ENCODE measurements at places on chromosomes 5 and 9.

GRCh38 chr5:103452089-103452488, 110.5 kb downstream of the NUDT12 start:
- DNase-seq, result no peak

GRCh38 chr5:168989731-168990505, 311.0 kb downstream of the SLIT3 start:
- no peak for DNase-seq

DNA sequence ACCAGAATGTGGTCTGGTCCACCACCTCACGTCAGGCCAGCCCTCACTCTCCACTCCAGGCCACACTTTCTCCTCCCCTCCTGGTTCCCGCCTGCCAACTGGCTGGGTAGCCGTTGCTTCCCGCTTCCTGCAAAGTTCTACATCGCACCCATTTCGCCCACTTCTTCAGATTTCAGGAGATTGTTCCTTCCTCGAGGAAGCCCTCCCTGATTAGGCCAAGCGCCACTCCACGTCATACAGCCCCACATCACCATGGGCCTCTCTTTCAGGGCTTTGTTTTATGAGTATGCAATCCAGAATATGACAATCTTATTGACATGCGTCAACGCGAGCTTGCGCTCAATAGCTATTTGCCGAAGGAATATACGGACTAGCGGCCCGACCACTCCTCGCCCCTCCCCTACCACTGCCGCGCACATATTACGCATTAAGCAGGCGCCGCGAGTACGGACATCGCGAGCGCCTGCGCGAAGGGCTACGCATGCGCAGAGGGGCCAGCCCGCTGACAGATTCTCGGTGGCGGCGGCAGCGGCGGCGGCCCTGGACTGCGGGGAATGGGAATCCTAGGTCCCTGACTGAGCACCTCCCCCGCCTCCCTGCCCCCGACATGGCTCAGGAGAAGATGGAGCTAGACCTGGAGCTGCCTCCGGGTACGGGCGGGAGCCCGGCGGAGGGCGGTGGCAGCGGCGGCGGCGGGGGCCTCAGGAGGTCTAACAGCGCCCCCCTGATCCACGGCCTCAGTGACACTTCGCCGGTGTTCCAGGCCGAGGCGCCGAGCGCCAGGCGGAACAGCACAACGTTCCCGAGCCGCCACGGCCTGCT, 74.7 kb downstream of the PIP5K1B start:
- DNase-seq, result peak; percentile 92

DNA sequence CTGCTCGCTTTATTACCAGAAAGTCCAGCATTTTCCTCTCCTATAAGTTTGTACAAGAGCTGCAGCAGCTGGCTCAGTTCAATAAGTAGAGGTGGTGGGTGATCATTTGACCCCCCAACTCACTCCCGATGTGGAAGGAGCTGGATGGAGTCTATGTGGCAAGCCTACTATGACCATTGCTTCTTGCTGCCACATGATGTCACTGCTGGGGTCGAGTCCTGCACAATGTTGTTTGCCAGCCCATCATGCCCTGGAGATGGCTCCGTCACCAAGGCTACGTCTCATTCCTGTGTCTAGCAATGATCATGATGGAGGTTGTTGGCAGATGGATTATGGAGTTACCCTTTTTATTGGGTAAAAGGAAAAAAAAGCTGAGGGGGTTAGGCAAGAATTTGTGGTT, 266.3 kb downstream of the PSAT1 start:
- DNase-seq, result no peak

- DNase-seq, result no peak
These were observed 34.7 kb downstream of the PPIC start for GRCh38 chr5:123001808-123002207.

GRCh38 chr9:102768002-102768401, 227.1 kb upstream of the CYLC2 start:
- DNase-seq, result no peak
